ENCODE measurements at places on chromosomes 11 and 22. TPM values are rescaled to one million over a fixed set of nuclear protein-coding genes. Genes with fewer than 3 reads are reported as not detected.

- DNase-seq, result no peak
- H3K27me3 ChIP-seq, result no peaks in the 10 kb centered on the region
- no peak overlapping the region for H3K27ac ChIP-seq
- peaks cover 62% of the 10 kb centered on the region for H3K4me1 ChIP-seq
- no peak overlapping the region for H3K4me3 ChIP-seq
Measured at GRCh38 chr11:43693069-43693468, 12.5 kb downstream of the HSD17B12 start.

- H3K4me1 ChIP-seq, result peaks cover 36% of the 10 kb centered on the region
- DNase-seq, result no peak
- no peak overlapping the region for H3K4me3 ChIP-seq
- H3K36me3 ChIP-seq, result peaks cover 27% of the 10 kb centered on the region
- H3K27me3 ChIP-seq, result no peaks in the 10 kb centered on the region
- no peak overlapping the region for H3K27ac ChIP-seq
Measured at GRCh38 chr11:6413791-6414201, 5.1 kb downstream of the APBB1 start.

DNA sequence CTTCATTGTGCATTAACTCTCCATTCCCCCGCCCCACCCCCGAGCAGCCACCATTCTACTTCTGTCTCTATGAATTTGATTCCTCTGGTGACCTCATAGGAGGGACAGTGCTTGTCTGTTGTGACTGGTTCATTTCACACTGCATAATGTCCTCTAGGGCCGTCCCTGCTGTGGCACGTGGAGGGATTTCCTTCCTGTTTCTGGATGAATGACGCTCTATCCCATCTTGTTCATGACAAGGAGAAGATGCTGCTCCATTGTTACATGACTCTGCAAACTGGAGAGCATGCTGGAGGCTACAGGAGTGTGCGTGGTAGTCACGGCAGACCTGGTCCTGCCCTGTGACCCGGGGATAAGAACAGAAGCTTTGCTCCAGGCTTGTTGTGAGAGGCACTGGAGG is 61.3 kb downstream of the RTL6 start:
- no peaks in the 10 kb centered on the region for H3K36me3 ChIP-seq
- no peak overlapping the region for H3K27ac ChIP-seq
- H3K27me3 ChIP-seq, result no peaks in the 10 kb centered on the region
- H3K4me1 ChIP-seq, result no peaks in the 10 kb centered on the region
- DNase-seq, result no peak

GRCh38 chr11:369336-370018 is at the start of gene B4GALNT4:
TSS of gene B4GALNT4 (plus strand) at chr11:369499. CDS start at chr11:369804, 305 bp downstream.
- peaks cover 11% of the 10 kb centered on the region for H3K4me1 ChIP-seq
- DNase-seq, result peak; percentile 22
- peak within 1 kb of the TSS; percentile 48 for H3K4me3 ChIP-seq
- no peak within 1 kb of the TSS for H3K27ac ChIP-seq

KCNJ4 gene
- total RNA-seq, result 45.7 TPM

GDPD5 gene
- total RNA-seq, result 4.4 TPM

P2RY2 gene
- total RNA-seq, result 19.8 TPM
